ENCODE measurements at places on chromosomes 11 and 22. TPM values are rescaled to one million over a fixed set of nuclear protein-coding genes. Genes with fewer than 3 reads are reported as not detected.

ACTN3 gene
- total RNA-seq, result 0.33 TPM

TUBA8 gene
- total RNA-seq, result 5.5 TPM

OR52N4 gene
- 0.20 TPM for total RNA-seq

DNA sequence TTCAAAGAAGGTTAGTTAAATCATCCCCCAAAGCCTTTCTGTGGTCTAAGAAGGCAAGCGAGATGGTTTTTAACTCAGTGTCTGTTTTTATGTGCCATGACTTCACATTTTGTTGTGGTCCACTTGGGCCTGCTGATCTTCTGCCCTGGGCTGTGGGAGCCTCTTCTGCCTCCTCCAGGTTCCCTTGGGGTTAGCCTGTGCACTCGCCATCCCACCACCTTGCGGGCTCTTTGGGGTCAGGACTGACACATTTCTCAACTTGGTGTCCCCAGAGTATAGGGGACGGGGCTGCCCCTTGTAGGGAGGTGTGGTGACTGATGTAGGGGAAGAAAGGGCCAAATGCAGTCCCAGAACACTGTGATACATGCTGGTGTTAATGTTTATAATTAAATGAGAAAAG, 207.0 kb downstream of the TBC1D22A start:
- DNase-seq, result no peak
- H3K4me3 ChIP-seq, result no peak overlapping the region
- H3K4me1 ChIP-seq, result peaks cover 38% of the 10 kb centered on the region
- H3K36me3 ChIP-seq, result peaks cover 17% of the 10 kb centered on the region
- no peak overlapping the region for H3K27ac ChIP-seq

- peaks cover 3% of the 10 kb centered on the region for H3K4me1 ChIP-seq
- H3K27me3 ChIP-seq, result no peaks in the 10 kb centered on the region
- no peak for DNase-seq
- H3K27ac ChIP-seq, result no peak overlapping the region
- H3K36me3 ChIP-seq, result peaks cover 89% of the 10 kb centered on the region
- no peak overlapping the region for H3K4me3 ChIP-seq
Measured at GRCh38 chr22:41222846-41223507, 17.8 kb downstream of the CHADL start.

All from spinal cord (tissue), 10 donors.